ENCODE measurements at places on chromosomes 12 and 14.

- no peak for DNase-seq
Observed at GRCh38 chr12:18422871-18423270, 161.6 kb downstream of the PIK3C2G start.

DNA sequence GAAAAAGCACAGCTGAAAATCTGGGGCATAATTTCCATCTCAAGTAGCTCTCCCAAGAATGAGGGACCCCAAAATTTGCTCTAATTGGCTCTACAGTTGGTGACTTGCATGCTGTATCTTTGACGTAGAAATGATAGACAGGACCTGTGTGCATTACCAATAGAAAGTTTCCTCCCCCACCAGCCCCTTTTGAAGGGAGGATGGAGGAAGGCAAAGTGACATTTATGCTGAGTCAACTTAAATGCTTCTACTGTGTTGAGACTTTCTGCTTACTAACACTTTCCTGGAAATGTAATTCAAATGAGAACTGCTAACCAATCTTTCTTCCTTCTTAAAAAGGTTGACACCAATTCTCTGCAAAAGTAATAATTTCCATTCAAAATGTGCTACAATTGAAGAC is 31.9 kb downstream of the TSPAN8 start:
- DNase-seq = no peak

- no peak for DNase-seq
Observed at GRCh38 chr12:79360936-79361335, 329.8 kb downstream of the PAWR start.

DNA sequence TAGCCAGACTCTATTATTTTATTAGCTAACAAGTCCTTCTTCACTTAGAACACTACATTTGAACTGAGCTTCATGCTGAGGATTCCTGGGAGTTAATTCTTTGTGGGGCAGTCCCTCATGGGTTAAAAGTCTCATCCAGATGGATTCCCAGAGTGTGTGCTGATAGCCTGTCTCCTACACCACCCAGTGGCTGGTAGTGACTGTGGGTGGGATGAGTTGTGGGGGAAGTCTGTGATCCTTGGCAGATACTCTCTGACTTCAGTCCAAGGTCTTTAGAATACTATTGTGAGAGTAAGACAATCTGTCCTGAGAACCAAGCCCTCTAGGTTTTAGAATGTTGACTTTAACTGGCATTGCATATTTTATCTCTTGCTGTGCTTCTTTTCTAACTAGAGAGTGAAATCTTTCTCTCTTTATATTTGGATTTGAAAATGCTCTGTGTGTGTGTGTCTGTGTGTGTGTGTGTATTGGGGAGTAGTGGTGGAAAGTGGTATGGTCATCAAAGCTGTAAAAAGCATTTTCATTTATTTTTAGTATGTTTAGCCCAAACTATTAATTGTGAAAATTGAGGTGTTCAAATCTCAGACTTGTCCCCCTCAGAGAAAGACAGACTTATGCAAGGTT is 37.3 kb downstream of the AKAP6 start:
- peak; percentile 30 for DNase-seq

DNA sequence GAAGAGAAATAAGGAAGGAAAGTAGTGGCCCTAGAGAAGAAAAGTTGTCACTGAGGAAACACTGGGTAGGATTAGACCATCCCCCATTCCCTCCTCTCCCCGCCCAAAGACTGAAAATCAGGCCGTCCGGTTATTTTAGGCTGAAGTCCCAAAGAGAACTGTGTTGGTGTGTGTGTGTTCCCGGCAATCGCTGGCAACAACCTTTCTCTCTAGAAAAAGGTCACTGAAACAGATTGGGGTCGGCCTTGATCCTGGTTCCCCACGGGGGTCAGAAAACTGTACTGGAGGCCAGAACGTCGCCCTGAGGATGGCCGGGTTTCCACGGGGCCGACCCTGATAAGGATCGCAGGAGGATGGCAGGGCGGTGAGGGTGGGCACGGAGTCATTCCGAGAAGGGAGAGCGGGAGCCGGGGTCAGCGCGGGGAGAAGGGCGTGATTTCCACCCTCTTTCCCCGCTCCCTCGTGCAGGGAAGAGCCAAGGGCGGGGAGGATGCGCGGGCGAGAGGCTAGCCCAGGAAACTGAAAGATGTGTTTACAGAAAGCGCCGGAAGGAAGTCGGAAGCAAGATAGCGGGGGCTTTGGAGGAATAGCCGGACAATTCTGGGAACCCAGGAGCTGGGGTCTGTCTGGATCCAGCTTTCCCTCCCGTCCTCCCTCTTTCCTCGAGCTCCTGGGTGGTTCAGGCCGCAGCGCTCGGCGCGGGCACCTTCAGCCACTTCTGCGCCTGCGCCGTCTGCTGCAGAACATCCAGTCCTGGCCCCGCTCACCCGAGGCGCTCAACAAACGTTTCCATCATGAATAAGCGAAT is 25.3 kb upstream of the SPTLC2 start:
- DNase-seq = no peak

- DNase-seq = no peak
Observed at GRCh38 chr12:47822863-47823262, 3.2 kb upstream of the HDAC7 start.

GRCh38 chr12:42298887-42299286 is 27.0 kb downstream of the ZCRB1 start:
- DNase-seq = no peak

GRCh38 chr14:23356662-23357061 is 4.0 kb upstream of the SLC22A17 start:
- no peak for DNase-seq

DNA sequence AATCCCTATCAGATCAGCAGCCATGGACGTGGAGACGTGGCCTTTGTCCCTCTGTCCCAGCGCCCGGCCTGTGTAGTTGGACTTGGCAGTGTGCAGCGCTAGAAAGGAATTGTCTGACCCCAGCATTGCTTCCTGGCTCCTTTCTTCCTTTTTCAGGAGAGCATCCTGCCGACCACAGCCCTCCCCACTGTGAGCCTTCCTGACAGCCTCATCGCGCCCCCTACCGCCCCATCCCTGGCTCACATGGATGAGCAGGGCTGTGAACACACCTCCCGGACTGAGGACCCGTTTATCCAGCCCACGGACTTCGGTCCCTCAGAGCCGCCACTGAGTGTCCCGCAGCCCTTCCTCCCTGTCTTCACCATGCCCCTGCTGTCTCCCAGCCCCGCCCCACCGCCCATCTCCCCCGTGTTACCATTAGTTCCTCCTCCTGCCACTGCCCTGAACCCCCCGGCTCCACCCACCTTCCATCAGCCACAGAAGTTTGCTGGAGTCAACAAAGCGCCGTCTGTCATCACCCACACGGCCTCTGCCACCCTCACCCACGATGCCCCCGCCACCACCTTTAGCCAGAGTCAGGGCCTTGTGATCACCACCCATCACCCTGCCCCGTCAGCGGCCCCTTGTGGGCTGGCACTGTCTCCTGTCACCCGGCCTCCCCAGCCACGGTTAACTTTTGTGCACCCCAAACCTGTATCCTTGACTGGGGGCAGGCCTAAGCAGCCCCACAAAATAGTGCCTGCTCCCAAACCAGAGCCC is 40.6 kb downstream of the IL31 start:
- DNase-seq = no peak

DNA sequence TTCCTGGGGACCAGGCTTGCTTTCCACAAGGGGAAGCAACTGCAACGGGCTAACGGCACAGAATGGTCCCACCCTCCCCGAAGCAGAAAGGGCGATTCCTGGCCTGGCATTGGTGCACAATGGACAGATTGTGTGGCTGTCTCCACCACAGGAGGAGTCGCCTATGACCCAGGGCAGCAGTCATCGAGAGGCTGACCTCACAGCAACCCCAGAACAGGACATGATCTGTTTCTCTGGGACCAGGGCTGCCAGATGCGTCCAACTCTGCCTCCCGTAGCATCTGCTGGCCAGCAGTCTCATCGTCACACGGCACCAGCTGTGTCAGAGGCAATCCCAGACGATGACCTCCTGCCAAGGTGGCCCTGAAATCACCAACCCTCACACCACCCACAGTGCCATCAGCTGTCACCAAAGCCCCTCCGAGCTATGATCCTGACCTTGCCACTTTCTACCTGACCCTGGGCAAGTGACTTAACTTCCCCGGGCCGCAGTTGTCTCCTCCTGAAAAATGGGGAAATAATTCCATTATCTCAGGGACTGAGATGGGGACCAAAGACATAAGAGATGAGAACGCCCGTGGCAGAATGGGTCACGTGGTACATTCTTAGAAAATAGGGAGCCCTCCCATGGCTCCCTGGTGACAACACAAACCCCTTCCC is 86.7 kb downstream of the CHGA start:
- DNase-seq = no peak

GRCh38 chr12:6284273-6284672 is 26.2 kb upstream of the PLEKHG6 start:
- no peak for DNase-seq

DNA sequence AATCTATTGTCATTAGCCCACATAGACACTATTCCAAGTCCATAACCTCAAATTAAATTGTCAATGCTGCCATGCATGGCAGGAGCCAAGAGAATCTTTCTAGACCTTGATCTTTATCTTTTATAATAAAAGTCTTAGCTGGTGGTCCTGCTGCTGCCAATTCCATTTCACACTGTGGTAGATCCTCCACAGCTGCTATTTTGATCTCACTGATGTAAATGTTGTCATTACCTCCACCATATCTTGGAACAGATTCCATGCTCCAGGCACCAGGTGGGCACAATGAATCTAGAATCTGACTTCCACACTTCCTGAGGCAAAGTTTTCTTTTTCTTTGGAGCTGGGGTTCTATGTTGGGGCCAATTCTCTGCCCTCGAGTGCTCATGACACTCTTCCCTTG is 161.2 kb downstream of the TMTC3 start:
- no peak for DNase-seq

DNA sequence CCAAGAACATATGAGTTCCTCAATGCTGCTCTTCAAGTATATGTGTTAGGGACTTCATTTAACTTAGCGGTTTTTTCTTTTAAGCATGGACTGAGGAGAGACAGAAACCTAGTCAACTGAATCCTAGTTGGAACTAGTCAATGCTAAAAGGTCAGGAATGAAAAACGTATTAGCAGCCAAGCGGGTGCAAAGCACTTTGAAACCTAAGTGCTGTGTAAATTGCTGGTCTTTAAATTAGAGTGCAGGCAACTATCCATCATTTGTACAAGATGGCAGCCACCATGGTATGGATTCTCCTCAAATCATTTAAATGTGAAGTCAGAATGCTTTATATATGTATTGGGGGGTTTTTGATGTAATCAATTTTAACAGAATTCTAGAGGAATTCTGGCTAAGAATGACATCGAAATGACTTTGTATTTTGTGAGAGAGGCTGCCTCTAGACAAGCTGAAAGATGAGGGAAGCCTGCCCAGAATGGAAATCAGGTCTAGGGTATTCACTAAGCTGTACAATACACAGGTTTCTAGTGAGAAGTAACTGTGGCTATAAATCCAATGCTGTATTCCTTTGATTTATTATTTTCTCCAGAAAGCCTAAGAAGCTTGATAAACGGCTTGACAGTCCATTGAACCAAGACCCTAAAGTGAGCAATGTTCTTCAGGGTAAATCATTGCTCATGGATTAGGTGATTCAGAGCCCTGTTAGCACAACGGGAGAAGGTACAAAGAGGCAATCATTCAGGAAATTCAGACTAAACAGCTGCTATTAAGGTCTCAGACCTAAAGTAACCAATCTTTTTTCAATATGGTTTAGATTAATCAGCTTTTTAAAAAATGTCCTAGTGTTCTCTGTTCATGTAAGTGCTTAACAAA is 198.8 kb downstream of the ANO2 start:
- no peak for DNase-seq

DNA sequence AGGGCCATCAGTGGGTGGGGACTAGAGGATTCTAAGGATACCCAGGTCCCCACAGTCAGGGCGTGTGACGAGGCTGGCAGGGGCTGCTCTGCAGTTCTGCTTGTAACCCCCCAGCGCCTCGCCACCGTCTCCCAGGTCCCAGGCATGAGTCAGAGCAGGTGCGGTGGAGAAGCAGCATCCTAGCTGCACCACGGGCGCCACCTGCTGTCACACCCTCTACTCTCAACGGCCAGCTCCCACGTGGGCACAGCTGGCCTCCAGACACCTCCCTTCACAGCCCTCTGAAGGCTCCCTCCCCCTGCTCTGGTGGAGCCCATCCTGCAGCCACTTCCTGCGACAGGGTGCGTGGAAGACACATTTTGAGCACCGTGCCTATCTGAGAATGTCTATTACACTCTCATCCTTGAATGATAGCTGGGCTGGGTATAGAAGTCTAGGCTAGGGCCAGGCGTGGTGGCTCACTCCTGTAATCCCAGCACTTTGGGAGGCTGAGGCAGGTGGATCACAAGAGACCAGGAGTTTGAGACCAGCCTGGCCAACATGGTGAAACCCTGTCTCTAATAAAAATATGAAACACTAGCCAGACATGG is 6.9 kb upstream of the NUDT14 start:
- no peak for DNase-seq

DNA sequence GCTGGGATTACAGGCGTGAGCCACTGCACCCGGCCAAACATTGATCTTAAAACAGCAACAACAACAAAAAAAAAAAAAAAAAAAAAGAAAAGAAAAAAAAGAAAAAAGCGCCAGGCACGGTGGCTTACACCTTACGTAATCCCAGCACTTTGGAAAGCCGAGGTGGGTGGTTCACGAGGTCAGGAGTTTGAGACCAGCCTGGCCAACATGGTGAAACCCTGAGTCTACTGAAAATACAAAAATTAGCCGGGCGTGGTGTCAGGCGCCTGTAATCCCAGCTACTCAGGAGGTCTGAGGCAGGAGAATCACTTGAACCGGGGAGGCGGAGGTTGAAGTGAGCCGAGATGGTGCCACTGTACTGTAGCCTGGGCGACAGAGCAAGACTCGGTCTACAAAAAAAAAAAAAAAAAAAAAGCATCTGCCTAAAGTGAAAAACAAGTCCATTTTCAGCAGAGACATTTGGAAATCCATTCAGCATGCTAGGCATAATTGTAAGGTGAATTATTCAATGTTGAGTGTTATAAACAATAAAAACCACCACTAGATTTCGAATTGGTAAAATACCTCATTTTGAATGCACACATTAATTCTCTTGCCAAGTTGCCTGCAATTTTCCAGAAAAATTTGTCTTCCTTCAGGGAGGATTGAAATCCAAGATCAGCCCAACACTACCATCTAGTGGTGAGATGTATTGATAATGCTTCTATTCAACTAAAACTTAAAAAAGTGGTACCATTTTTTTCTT is 8.0 kb upstream of the CERS5 start:
- peak; percentile 72 for DNase-seq

- no peak for DNase-seq
Observed at GRCh38 chr14:57383125-57383745, 7.2 kb upstream of the NAA30 start.

GRCh38 chr14:58750321-58751269 is 112.8 kb downstream of the DACT1 start:
- no peak for DNase-seq

DNA sequence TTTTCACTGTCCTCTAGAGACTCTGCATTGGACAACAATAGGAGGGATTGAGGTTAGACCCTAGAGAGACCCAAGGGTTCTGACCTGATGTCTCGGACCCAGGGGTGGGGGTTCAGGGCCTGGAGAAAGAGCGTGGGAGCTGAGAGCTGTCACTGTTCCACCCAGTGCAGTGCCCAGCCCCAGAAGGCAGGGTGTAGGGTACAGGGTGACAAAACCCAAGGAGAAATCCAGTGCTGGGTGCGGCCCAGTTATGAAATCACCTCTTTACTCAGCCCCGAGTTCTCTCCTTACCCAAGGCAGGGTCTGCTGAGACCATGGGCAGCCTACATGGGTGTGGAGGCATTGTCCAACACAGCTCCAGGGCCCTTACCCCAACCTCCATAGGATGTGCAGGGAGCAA is 2.6 kb downstream of the AQP2 start:
- no peak for DNase-seq
